ENCODE measurements at places on chromosomes 6 and 20.

GRCh38 chr20:49697071-49697470, 16.6 kb downstream of the B4GALT5 start:
- DNase-seq, result no peak

- DNase-seq, result peak; percentile 97
These were observed 16.1 kb upstream of the CCN6 start for GRCh38 chr6:112037783-112038216.

DNA sequence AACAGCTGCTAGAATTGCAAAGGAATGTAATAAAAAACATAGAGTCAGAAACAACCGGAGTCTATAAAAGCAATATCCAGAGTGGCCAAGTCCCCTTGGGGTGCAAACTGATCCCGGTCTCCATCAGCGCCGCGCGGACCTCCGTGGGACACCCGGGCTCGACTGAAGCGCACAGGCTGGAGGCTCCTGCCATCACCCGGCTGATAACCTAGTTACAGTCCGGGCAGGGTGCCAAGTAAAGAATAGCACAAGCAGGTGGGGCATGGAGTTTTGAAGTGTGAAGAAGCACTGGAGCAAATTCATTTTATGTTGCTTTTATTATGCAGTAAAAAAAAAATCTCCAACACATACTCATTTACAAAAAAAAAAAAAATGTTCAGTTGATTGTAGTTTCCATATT, 205.1 kb upstream of the GMDS start:
- no peak for DNase-seq

DNA sequence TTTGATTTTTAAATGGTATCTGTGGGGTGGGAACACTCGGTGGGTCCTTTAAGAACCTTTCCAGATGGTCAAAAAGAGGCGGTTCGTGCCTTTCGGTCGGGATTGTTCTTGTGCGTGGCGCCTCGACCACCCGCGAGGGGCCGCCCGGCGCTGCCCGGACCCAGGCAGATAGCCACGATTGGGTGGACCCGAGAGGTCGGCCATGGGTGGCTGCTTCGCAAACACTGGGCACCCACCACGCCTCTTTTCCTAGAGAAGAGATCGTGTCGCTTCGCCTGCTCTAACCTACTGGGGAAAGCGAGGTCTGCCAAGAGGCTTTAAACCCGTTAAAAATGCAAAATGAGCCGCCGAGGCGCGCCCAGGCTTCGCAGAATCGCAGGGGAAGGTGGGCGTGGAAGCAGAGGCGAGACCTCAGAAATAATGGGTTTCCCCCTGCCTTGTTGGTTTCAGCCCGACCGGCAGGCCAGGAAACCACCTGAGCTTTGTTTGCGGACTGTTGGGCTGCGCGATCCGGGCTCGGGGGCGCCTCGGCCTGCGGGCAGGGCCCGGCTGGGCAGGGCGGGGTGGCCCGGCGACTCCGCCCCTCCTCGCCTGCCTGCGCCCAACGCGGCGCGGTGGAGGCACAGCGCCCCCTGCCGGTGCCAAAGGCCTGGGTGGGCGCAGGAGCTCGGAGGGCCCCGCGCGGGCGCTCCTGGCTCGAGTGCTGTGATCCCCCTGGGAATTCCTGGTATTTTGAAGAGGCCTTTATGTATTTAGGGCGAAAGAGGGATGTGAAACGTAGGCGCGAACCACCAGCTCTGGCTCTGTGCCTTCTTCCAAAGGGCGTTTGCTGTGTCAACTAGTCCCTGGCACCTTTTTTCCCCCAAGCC, 1.6 kb downstream of the MARCKS start:
- peak; percentile 82 for DNase-seq

GRCh38 chr20:23091721-23092383, 5.7 kb upstream of the CD93 start:
- no peak for DNase-seq

GRCh38 chr6:111714416-111715270, 109.0 kb upstream of the TRAF3IP2 start:
- DNase-seq, result no peak

DNA sequence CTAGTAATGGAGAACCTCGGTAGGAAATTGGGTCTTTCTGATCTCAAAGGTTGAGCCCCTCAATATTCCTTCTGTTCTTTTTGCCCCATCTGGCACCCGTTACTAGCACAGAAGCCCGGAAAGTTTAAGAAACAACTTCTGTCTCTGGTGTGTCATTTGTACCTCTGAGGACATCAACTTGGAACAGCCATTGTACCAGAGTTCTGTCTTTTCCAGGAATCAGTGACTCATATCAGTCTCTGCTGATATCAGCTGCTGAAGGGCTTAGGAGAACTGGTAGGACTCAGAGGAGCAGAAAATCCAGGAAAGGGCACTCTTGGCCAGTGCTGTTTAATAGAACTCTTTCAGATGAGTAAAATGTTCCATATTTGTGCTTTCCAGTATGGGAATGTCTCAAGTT, 78.3 kb upstream of the CHD6 start:
- DNase-seq, result no peak

DNA sequence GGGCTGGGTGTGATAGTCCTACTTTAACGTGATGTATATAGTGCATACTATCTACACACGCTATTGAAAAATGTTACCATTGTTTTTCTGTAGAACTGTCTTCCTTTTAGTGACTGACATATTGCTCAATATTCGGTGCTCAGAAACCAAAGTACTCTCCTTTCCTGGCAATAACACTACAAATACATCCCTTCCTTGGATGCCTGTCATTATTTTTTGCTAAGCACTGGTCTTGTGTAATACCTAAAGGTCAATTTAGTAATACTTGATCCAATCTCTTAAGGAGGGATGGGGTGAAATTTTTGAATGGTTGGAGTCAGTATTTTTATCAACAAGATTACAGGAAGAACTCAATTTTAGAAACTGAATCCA, 23.9 kb downstream of the CNR1 start:
- no peak for DNase-seq

GRCh38 chr6:23635150-23635549, 490.9 kb upstream of the NRSN1 start:
- DNase-seq, result no peak

- DNase-seq, result no peak
These were observed 98.8 kb downstream of the EPB41L2 start for GRCh38 chr6:130964289-130964688.

GRCh38 chr6:93684339-93684738, 265.0 kb upstream of the EPHA7 start:
- no peak for DNase-seq

DNA sequence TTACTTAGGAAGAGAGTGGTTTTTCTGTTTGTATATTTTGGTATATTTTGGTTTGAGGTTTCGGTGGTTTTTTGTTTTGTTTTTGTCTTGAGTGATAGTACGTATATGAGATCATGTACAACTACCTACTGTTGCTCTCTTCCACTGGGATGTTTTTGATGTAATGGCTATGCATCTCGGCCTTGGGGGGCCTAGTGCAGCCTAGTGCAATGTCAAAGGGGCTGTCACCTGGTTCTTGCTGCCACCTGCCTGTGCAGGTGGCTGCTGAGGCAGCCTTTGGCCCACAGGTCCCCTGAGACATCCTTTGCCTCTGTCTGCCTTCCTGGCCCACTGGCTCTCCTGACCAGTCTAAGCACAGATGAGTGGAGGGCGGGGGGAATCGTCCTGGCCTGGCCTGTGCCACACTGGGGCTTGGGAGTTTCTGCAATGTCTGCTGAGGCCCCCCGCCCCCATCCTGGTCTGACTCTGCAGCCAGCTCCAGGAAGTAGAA, 546.6 kb downstream of the CD83 start:
- no peak for DNase-seq

- no peak for DNase-seq
These were observed 71.4 kb downstream of the CEP57L1 start for GRCh38 chr6:109166673-109167072.

- no peak for DNase-seq
These were observed 51.6 kb downstream of the GOPC start for GRCh38 chr6:117550618-117551242.

GRCh38 chr6:141562186-141562811, 570.4 kb upstream of the GJE1 start:
- no peak for DNase-seq

DNA sequence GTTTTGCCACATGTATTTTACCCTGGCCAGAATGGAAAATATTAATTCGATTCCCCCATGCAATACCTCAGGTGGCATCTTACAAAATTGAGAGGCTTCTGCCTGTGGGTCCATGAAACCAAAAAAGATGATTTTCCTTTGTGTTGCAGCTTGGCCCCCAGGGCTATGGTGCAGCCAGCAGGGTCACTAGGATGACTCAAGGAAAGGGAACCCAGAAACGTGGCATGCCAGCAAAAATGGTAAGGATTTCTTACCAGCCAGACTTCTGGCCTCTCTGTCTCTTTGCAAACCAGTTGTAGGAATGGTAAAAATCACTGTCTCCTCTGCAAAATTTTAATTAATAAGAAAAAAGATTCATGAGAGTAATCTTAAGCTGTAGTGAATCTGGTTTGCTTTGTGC, 11.6 kb upstream of the TAAR9 start:
- no peak for DNase-seq

- no peak for DNase-seq
These were observed 175.4 kb downstream of the SIM1 start for GRCh38 chr6:100289285-100289684.

DNA sequence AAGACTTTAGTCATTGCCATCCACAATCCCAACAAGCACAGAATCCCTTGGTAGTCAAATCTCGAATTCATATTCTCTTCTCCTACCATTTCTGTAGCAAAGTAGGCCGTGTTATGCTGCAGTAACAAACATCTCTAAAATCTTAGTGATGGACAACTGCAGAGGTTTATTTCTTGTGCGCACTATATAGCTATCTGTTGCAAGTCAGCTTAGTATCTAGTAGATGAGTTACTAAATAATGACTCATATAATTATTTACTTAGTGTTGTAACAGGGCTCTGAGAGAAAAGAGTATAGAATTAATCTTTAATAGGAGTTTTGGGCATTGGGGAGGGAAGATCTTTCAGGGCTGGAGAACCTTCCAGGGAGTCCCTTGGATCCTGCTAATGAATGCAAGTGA, 73.3 kb downstream of the CAP2 start:
- DNase-seq, result no peak

GRCh38 chr20:58627212-58628072, 23.6 kb upstream of the STX16 start:
- no peak for DNase-seq

DNA sequence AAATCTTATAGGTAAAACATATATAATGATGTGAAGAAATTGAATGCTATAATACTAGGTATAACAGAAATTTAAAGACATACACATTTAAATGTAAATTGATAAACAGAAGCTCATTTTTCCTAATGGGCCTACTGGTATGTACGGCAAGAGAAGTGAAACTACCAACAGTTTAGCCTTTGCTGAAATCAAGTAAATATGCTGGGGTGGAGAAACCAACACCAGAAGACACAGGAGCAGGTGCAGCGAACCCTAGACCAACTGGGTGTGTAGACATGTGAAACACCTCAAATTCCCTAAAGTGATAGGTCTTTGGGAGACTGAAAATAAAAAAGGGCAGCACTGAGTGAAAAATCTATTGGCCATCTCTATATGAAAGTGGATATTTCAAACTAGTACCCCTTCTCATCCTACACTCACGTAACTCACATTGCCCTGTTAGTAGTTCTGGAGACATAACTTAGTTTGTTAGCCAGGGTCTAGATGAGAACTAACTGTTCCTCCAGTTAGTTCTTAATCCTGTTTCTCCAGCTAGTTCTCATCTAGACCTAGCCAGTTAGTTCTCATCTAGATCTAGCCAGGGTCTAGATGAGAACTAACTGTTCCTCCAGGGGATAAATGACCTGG, 53.1 kb downstream of the SLC35D3 start:
- no peak for DNase-seq

DNA sequence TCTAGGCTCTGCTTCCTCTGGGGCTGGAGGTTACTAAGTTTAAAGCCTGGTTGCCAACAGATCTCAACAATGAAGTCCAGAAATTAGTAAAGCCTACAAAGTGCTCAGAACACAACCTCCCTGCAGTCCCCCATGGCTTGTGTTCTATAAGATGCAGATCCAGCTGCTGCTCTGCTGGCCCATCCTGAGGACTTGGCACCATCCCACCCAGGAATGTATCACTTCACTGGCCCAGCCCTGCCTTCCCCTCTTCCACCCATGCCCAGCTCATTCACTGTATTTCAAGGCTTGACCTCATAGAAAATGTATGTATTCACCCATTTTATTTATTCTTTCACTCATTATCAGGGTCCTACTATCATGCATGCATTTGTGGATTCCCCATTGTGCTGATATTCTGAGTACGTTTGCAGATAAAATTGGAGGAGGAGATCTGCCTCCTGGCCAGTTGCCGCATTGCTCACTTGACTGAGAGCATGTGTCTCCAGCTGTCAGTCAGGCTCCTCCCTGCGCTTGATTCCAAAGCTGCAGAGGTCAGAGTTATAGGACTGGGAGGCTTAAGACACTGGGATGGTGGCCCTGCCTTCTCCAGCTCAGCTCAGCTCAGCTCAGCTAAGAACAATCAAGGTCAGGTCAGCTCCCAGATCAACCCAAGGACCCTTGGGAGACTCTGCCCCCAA, 104.8 kb downstream of the MAFB start:
- no peak for DNase-seq

All from stromal cell of bone marrow (primary cell).